ENCODE measurements at places on chromosomes 2 and 18.

- DNase-seq: peak; percentile 63
These were observed 73.0 kb downstream of the MYO1B start for GRCh38 chr2:191318037-191318728.

- no peak for DNase-seq
These were observed 59.7 kb upstream of the LDAH start for GRCh38 chr2:20882466-20883170.

DNA sequence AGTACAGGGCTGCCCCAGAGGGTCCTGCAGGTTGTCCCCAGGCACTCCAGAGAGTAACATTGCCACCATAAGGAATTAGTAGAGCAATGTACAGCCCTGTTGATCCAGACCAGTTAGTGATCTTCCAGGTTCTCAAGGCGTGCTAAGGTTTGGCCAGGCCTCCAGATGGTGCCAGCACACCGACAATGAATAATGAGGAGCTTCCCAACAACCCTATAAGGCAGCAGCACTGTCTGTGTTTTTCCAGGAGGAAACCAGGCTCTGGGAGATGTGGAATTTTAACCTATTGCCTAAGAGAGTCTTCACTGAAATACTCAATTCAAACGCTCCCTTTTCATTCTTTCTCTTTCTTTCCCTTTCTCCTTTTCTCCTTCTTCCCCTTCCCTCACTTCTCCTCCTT, 122.1 kb downstream of the MGAT5 start:
- peak; percentile 41 for DNase-seq

DNA sequence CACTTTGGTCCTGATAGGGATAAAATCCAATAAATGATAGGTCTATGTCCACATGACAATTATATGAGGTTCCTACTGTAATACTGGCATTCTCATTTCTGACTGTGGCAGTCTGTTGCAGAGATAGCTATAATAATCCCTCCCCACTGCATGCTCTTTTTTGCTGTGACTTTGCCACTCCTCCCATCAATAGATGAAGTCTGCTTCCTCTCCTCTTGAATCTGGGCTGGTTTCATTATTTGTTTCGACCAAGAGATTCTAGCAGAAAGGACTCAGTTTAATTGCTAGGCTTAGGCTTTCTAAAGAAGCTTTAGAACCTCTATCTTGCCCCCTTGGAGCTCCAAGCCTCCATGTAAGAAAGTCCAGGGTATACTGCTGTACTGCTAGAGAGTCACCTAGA, 23.3 kb upstream of the CREB1 start:
- DNase-seq: no peak

- no peak for DNase-seq
These were observed 67.4 kb downstream of the BIN1 start for GRCh38 chr2:127039387-127040031.

GRCh38 chr2:197369228-197369932, 58.8 kb upstream of the ANKRD44 start:
- no peak for DNase-seq

- DNase-seq: no peak
These were observed 234.8 kb downstream of the CYRIA start for GRCh38 chr2:16430846-16431245.

- no peak for DNase-seq
These were observed 83.0 kb downstream of the TSHZ1 start for GRCh38 chr18:75293591-75293990.

GRCh38 chr2:195313962-195314361, 343.1 kb upstream of the SLC39A10 start:
- no peak for DNase-seq

DNA sequence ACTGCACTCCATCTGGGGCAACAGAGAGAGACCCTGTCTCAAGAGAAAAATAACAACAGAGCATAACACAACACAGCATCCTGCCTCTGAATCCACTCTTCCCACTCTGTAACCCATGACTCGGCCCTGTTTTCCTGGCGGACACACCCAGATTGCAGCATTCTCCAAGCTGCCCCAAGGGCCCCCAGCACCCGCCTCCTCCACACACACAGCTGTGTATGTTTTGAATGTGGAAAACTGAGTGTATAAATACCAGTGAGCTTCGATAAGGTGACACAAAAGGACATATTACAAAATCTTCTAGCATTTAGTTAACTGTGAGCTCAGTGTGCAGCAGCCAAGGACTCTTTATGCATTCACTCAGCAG, 13.0 kb downstream of the IMPA2 start:
- peak; percentile 90 for DNase-seq

DNA sequence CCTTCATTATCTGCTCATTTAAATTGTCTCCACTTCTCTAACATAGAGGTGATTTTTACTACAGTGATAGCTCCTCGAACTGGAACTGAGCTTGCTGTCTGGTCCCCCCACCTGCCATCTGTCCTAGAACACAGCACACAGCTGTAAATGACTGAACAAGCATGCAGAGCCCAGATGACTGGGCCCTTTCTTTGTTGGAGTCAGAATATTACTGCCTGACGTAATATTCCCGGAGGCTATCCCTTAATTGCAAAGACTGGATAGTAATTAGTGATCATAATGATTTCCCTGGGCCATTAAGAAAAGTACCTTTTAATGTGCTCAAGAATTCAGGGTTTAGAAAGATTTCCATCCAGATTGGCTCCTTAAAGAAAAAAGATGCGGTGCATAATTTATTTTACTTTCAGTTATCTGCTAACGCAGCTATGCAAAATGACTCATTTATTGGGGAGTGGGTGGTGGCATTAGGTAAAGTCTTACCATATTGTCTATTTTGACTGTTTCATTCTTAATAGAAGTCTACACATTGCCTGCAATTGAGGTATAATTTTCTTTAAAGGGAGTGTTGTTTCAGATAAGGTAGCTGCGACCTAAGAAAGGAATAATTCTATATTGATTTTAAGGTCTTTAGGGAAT, 84.4 kb downstream of the MAP4K4 start:
- DNase-seq: no peak

- DNase-seq: no peak
These were observed 698.9 kb downstream of the GALR1 start for GRCh38 chr18:77948567-77948966.

DNA sequence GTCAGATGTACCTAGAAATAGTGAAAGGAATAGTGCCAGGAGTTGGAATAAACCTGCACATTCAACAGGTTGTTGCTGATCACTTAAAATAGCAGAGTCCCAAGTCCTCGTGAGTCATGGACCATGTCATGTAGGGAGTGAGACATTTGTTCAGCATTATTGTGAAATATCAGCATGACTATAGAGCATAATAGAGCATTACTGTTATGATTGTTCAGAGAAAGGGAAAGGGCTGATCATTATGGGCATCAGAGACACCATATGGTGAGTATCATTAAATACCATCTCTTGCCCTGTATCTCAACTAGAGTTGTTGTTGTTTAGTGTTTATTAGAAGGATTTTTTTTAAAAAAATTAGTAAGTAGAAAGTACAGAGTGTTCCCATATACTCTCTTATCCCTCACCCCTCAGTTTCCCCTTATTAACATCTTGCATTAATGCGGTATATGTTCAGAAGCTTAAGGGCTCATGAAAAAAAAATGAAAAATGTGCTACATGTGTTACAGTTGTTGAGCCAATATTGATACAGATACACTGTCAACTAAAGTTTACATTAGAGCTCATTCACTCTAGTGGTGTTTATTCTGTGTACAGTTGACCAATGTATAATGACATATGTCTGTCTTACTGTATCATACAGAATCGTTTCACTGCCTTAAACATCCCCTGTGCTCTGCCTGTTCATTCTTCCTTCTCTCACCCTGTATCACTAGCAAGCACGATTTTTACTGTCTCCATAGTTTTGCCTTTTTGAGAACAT, 5.7 kb downstream of the ELAC1 start:
- DNase-seq: peak; percentile 49

GRCh38 chr2:2940061-2940460, 437.6 kb downstream of the EIPR1 start:
- no peak for DNase-seq

DNA sequence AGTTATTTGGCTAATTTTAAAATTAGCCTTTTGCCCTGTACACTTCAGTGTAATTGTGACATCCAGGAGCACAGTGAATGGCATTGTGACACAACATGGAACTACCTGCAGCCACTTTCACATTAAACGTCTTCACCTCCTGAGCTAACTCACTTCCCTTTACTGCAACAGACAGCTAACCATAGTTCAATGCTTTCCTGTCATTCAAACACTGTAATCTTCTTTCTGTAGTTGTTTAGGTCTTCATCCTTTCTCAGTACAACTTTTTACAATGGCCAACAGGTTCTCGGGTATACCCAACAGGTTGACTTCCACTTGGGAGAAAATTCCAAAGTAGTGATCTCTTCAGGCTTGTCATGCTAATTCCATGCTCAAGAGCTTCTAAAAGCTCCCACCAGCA, 8.6 kb upstream of the AGPS start:
- DNase-seq: no peak

- no peak for DNase-seq
These were observed 126.0 kb downstream of the ZNF532 start for GRCh38 chr18:58990720-58991119.

GRCh38 chr2:106160786-106161261, 33.3 kb downstream of the UXS1 start:
- DNase-seq: no peak

- DNase-seq: no peak
These were observed 70.0 kb downstream of the PXDN start for GRCh38 chr2:1674276-1674675.

GRCh38 chr18:62720766-62721613, 5.6 kb downstream of the PHLPP1 start:
- DNase-seq: no peak

Measured in fibroblast of gingiva (primary cell).